ENCODE measurements at places on chromosomes 12 and 14.

DNA sequence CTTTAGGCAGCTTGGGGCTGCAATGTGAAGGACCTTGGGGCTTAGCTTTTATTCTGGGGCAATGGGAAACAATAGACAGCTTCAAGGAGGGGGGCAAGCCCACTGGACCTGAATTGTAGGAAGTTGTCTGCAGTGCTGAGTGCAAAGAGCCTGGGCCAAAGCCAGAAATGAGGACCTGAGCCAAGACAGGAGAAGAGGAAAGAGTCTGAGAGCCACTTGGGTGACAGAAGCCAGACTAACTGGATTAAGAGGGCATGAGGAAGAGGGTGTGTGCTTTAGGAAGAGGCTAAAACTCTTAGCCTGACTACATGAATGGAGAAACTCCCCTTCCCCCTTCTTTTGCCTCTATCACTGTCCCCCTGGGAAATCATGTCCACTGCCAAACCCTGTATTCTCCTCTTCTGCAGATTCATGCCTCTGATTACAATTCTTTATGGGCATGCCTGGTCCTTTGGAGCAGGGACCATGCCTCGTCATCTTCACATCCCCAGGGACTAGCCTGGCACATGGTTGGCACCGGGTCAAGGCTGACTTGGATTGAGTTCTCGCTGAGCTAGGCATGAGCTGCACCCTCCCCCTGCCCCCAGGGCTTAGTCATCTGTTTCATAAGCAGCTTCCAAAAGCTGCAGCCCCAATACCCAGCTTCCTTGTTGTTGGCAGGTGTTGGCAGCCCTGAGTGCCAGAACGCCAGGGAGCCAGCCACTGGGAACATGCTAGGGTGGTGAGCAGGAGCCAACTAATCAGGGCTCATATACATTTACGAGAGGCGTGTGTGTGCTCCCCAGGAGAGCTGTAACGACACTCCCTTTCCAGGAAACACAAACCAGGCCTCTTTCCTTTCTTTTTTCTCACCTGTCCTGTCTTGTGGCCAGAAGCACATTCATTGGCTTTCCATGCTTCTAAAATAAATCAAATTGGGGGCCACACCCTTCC lies 27.7 kb upstream of the JDP2 start:
- DNase-seq: peak; percentile 99

GRCh38 chr12:93085383-93086287 lies 156.5 kb upstream of the EEA1 start:
- no peak for DNase-seq

GRCh38 chr12:127750076-127750840 lies 516.7 kb upstream of the TMEM132C start:
- DNase-seq: no peak

DNA sequence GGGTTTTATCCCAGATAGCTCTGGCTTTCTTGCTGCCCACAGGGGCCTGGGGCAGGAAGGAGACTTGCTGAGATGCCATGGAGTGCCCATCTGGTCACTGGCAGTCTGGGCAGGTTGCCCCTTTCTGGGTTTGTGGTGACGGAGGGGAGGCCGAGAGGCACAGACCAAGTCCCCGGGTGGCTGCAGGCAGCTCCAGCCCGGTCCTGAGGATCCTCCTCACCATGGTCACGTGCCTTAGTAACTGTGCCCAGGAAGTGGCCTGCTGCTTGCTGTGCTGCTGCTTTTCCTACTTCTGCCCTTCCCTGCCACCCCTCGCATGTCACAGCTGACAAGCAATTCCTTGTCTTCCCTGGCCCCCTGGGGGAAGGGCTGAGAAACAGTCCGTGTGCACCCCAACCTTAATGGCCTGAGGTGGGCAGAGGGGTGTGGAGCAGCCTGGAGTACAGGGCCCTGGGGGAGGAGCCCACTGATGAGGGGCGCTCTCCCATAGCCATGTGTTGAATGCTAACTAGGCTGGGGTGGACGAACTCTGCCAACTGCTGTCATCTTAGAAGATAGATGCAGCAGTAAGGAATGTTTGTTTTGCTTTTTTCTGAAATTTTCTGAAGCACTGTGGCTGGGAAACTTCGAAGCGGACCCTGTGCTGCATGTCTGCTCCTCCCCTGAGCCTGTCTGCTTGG lies 54.9 kb upstream of the SRSF5 start:
- peak; percentile 50 for DNase-seq

All from NCI-H524 treated with DMSO at 0.1 percent for 48 hours (cell line).